ENCODE measurements at places on chromosomes 16 and 17. TPM values are rescaled to one million over a fixed set of nuclear protein-coding genes. Genes with fewer than 3 reads are reported as not detected.

The COPZ2 gene
- total RNA-seq, result 3.9 TPM

The RNF222 gene
- not detected for total RNA-seq

The MRPS23 gene
- 125 TPM for total RNA-seq

The NAA60 gene
- 27.8 TPM for total RNA-seq

The GLP2R gene
- not detected for total RNA-seq

The AURKB gene
- total RNA-seq, result 6.2 TPM

The HBA2 gene
- total RNA-seq, result not detected

The STAT5B gene
- 86.7 TPM for total RNA-seq

The ODAD4 gene
- total RNA-seq, result 0.26 TPM

The GRB7 gene
- total RNA-seq, result 0.73 TPM

The RAB37 gene
- 0.98 TPM for total RNA-seq

The SBK1 gene
- total RNA-seq, result 1.4 TPM

The CCL3 gene
- total RNA-seq, result 1,594 TPM

The CDH3 gene
- total RNA-seq, result 0.34 TPM

The AIPL1 gene
- not detected for total RNA-seq

The SOCS7 gene
- total RNA-seq, result 32.8 TPM

The NUBP2 gene
- 85.7 TPM for total RNA-seq

The CCDC154 gene
- 0.73 TPM for total RNA-seq

All from activated T-cell treated with anti-CD3 and anti-CD28 coated beads, Interleukin-2, amount 50 U/mL, for 4 hours (primary cell).